ENCODE measurements at places on chromosomes 1 and 21. TPM values are rescaled to one million over a fixed set of nuclear protein-coding genes. Genes with fewer than 3 reads are reported as not detected.

The SAMSN1 gene
- 3.3 TPM for total RNA-seq

The TAS1R1 gene
- not detected for total RNA-seq

The RGSL1 gene
- total RNA-seq: 0.82 TPM

The LCE3D gene
- not detected for total RNA-seq

The OR2T6 gene
- total RNA-seq: not detected

The DCDC2B gene
- total RNA-seq: not detected

GRCh38 chr1:170590921-170591705 is 59.1 kb downstream of the GORAB start:
- no peak for DNase-seq

GRCh38 chr1:208524376-208524775 is 280.2 kb upstream of the PLXNA2 start:
- DNase-seq: no peak

GRCh38 chr1:93670141-93670540 is 11.5 kb downstream of the BCAR3 start:
- no peak for DNase-seq

DNA sequence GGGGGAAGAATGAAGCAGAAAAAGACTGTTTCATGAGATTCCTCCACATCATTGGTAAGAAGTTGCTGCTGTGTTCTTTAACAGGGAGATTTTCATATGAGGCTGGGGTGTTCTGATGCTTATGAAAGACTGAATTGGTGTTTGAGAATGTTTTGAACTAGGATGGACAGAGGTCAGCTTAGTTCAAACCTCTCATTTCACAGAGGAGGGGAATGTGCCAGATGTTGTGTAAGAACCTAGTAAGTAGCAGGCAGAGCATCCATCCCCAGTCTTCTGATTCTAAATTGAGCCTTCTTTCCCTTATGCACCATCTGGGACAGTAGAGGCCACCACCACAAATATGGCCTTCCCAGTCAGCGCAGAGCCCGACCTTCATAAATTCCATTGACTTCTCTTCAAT is 43.7 kb downstream of the SAMD13 start:
- DNase-seq: no peak

GRCh38 chr1:111553196-111553595 is 49.8 kb upstream of the ADORA3 start:
- no peak for DNase-seq

- DNase-seq: no peak
Observed at GRCh38 chr1:110893908-110894490, 21.1 kb downstream of the CD53 start.
